Activated naive CD8-positive, alpha-beta T cell treated with anti-CD3 and anti-CD28 coated beads, Interleukin-2, amount 10 ng/mL, durations not matched to agents 7 days and 5 days (primary cell): ENCODE measurements at places on chromosomes 11 and 22. TPM values are rescaled to one million over a fixed set of nuclear protein-coding genes. Genes with fewer than 3 reads are reported as not detected.

GRCh38 chr11:103257360-103257759 is 148.1 kb downstream of the DYNC2H1 start:
- no peaks in the 10 kb centered on the region for H3K27me3 ChIP-seq
- H3K36me3 ChIP-seq = no peaks in the 10 kb centered on the region
- no peak overlapping the region for H3K4me3 ChIP-seq
- no peak overlapping the region for H3K27ac ChIP-seq
- DNase-seq = no peak

DNA sequence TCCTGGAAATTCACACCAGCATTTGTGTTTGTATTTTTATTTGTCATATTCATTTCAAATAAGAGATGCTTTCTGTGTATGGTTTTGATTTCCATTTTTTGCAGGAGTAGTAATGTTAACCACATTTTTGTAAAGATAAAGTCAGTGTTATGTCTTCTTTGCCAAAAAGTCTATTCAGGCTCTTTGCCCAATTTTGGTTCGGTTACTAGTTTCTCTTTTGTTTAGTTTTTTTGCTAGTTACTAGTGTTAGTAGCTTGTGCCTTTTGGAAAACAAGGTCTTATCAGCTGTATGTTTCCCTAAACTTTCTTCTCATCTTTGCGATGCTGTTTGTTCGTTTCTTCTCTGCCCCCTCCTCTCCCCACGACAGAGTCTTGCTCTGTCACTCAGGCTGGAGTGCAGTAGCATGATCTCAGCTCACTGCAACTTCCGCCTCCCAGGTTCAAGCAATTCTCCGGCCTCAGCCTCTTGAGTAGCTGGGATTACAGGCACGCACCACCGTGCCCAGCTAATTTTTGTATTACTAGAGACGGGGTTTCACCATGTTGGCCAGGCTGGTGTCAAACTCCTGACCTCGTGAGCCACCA is 112.3 kb upstream of the GRK3 start:
- no peaks in the 10 kb centered on the region for H3K27me3 ChIP-seq
- H3K4me1 ChIP-seq = peaks cover 50% of the 10 kb centered on the region
- H3K4me3 ChIP-seq = peak overlapping the region; percentile 2
- H3K36me3 ChIP-seq = peaks cover 19% of the 10 kb centered on the region

DNA sequence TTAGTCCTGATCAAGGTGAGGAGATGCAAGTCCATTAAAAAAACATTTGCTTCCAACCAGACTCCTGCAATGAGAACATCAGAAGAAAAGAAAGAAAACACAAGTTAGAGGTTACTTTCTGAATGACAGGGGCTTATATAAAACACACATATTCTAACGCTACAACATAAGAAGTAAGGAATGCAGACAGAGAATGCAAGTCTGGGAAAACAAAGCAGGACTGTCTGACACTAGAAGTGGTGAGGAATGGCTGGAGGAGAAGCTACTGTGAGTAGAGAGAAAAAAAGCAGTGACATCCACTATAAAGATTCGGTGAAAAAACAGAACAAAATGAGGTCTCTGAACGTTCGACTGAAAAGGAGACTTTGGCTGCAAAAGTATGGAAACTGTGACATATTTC is 12.3 kb downstream of the TMEM216 start:
- DNase-seq = no peak
- H3K4me3 ChIP-seq = no peak overlapping the region
- no peaks in the 10 kb centered on the region for H3K27me3 ChIP-seq
- H3K27ac ChIP-seq = no peak overlapping the region
- peaks cover 17% of the 10 kb centered on the region for H3K36me3 ChIP-seq

DNA sequence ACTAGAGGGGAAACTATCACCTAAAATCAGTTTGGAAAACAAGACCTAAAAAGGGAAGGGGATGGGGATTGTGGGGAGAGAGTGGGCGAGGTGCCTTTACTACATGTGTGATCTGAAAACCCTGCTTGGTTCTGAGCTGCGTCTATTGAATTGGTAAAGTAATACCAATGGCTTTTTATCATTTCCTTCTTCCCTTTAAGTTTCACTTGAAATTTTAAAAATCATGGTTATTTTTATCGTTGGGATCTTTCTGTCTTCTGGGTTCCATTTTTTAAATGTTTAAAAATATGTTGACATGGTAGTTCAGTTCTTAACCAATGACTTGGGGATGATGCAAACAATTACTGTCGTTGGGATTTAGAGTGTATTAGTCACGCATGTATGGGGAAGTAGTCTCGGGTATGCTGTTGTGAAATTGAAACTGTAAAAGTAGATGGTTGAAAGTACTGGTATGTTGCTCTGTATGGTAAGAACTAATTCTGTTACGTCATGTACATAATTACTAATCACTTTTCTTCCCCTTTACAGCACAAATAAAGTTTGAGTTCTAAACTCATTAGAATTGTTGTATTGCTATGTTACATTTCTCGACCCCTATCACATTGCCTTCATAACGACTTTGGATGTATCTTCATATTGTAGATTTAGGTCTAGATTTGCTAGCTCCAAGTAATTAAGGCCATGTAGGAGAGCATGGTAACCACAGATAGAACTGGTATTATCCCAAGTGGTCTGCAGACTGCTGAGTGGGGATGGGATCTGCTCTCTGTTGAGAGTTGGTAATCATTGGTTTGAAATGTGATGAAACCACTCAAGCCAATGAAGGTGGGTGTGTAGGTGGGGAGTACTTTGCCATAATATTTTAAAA is 3.6 kb downstream of the NEAT1 start:
- peaks cover 56% of the 10 kb centered on the region for H3K36me3 ChIP-seq
- peaks cover 2% of the 10 kb centered on the region for H3K27me3 ChIP-seq
- peak; percentile 27 for DNase-seq
- peak overlapping the region; percentile 100 for H3K27ac ChIP-seq
- H3K4me3 ChIP-seq = peak overlapping the region; percentile 100

DNA sequence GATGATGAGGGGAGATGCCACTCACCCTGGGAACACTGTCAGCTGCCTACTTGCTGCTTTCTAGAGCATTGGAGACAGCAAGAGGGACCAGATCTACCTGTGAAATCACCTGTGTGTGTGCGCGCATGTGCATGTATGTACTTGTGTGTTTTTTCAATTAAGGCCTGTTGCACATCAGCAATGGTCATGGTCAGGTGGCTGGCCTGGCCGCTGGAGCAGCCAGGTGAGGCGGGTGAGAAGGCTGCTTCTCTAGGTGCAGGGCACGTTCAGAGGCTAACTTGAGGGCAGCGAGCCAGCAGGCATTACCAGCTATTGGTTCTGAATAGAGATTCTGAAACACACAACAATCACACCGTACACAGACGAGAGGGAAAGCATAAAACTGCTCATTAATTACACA is 65.1 kb downstream of the PARVG start:
- H3K36me3 ChIP-seq = no peaks in the 10 kb centered on the region
- peaks cover 20% of the 10 kb centered on the region for H3K27me3 ChIP-seq
- H3K4me1 ChIP-seq = no peaks in the 10 kb centered on the region
- no peak overlapping the region for H3K27ac ChIP-seq

DNA sequence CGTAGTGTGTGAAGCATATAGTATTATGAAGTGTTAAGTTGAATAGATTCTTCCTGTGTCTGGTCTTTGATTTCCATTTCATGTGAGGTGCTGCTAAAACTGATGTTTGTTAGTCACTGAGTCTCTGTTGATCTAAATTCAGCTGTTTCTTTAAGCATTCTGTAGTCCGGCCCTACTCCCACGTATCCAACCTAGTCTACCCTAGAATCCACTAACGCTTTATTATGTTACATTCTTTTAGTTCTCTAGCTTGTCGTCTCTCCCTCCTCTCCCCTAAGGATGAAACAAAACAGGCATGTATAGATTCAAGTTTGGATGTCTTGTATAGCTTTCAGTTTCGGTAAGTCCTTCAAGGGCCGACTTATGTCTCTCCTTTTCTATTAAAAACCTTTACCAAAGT is 4.1 kb downstream of the WEE1 start:
- H3K4me3 ChIP-seq = peak overlapping the region; percentile 63
- H3K4me1 ChIP-seq = peaks cover 40% of the 10 kb centered on the region
- H3K36me3 ChIP-seq = peaks cover 58% of the 10 kb centered on the region

GRCh38 chr11:94142308-94143281 is 14.0 kb downstream of the PANX1 start:
- no peak overlapping the region for H3K4me3 ChIP-seq
- peaks cover 18% of the 10 kb centered on the region for H3K36me3 ChIP-seq
- peaks cover 21% of the 10 kb centered on the region for H3K4me1 ChIP-seq
- no peak for DNase-seq

- H3K27me3 ChIP-seq = peaks cover 10% of the 10 kb centered on the region
- H3K36me3 ChIP-seq = no peaks in the 10 kb centered on the region
- no peak overlapping the region for H3K27ac ChIP-seq
- H3K4me1 ChIP-seq = no peaks in the 10 kb centered on the region
These were observed 30.9 kb downstream of the P4HA3 start for GRCh38 chr11:74280494-74280893.

DNA sequence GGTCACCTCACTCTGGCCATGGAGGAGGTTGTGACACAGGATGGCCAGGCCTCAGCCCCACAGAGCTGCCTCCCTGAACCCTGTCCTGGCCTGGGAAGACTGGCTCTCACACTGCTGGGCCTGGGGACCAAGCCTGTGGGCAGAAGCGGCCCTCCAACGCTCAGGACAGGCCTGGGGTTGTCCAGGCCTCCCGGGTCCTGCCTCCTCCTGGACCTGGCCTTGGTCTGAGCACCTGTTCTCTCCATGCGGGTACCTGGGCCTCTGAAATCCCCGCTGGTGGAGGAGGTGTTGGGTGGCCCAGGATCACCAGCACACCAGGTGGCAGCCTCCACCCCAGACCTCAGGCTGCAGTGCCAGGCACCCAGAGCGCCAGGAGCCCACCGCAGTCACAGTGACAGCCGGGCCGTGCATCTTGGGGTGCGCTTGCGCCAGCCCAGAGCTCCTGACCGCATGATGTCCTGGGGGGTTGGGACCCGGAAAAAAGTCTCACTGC is 16.1 kb upstream of the PIM3 start:
- H3K4me1 ChIP-seq = peaks cover 3% of the 10 kb centered on the region
- H3K27ac ChIP-seq = peak overlapping the region; percentile 82
- H3K36me3 ChIP-seq = peaks cover 3% of the 10 kb centered on the region
- H3K4me3 ChIP-seq = peak overlapping the region; percentile 39
- DNase-seq = no peak

Gene CCDC116
- total RNA-seq = 0.79 TPM

DNA sequence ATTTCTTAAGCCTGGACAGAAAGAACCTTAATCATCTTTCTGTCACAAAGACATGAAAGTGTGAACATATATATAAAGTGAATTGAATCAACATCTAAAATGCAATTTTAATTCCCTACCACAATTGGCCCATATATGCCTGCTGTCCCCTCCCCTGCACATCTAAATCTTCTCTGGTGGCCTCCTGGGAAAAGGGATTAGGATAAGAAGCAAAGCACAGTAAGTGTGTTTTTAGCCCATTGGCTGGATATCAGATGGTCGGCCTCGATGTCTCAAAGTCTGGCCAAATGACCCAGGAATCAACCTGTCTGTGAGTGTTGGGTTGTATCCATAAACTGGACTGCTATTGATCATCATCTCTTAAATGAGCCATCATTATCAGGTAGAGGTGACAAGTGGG is 5.8 kb downstream of the MMP3 start:
- H3K27me3 ChIP-seq = peaks cover under 1% of the 10 kb centered on the region
- H3K4me3 ChIP-seq = no peak overlapping the region
- no peak overlapping the region for H3K27ac ChIP-seq
- H3K4me1 ChIP-seq = no peaks in the 10 kb centered on the region
- no peaks in the 10 kb centered on the region for H3K36me3 ChIP-seq
- no peak for DNase-seq

DNA sequence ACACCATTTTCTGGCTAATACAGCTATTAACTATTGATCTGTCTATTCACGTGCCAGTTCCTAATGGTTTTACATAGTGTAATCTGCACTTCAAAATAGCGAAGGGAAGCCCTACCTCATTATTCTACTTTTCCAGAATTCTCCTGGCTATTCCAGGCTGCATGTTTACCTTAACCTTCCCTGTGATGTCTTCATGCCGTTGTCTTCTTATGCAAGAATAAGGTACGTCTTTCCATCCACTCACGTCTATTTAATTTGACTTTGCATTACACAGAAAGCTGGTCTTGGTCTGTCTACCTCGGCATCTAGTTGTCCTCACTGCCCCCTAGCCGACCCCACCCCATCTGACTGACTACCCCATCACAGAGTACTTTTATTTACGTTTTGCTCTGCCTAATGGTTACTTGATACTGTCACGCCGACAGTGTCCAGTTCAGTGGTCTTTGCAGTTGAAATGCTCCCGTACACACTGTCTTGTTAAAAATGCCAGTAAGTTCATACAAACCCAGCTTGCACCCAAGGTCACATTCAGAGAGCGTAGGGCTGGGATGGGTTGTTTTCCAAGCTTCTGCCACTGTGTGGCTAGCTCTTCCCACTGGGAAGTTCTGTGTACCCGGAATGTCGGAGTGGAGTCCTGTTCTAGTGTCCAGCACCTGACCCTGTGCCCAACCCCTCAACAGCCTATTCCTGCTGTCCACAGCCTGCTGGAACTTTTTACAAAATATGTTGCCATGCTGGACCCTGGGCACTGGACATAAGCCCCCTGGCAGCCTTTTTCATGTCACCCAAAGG is 15.0 kb downstream of the NEAT1 start:
- no peak overlapping the region for H3K27ac ChIP-seq
- peaks cover 43% of the 10 kb centered on the region for H3K36me3 ChIP-seq
- H3K27me3 ChIP-seq = no peaks in the 10 kb centered on the region
- no peak overlapping the region for H3K4me3 ChIP-seq
- peak; percentile 17 for DNase-seq

GRCh38 chr22:46660604-46661201 is 40.5 kb downstream of the GRAMD4 start:
- no peak overlapping the region for H3K4me3 ChIP-seq
- H3K27me3 ChIP-seq = no peaks in the 10 kb centered on the region
- no peaks in the 10 kb centered on the region for H3K36me3 ChIP-seq
- no peak for DNase-seq
- H3K4me1 ChIP-seq = peaks cover 10% of the 10 kb centered on the region

GRCh38 chr22:46150034-46150654 is at the start of gene PPARA:
Gene PPARA (plus strand): TSS chr22:46150526. CDS start chr22:46198384, 47,858 bp downstream.
- H3K27me3 ChIP-seq = peaks cover 28% of the 10 kb centered on the region
- peaks cover 19% of the 10 kb centered on the region for H3K4me1 ChIP-seq
- peak; percentile 94 for DNase-seq
- peak within 1 kb of the TSS; percentile 71 for H3K27ac ChIP-seq

Gene KRTAP5-2
- not detected for total RNA-seq

Gene TRPM5
- total RNA-seq = not detected

Gene FOLR1
- not detected for total RNA-seq

Gene OR4A16
- total RNA-seq = not detected

- H3K36me3 ChIP-seq = no peaks in the 10 kb centered on the region
- H3K27me3 ChIP-seq = peaks cover 20% of the 10 kb centered on the region
- H3K4me3 ChIP-seq = no peak overlapping the region
- peaks cover 6% of the 10 kb centered on the region for H3K4me1 ChIP-seq
These were observed 14.4 kb upstream of the SERPINH1 start for GRCh38 chr11:75547617-75548058.
